ENCODE measurements at places on chromosomes 5 and 9.
A peak's percentile ranks its signal among the peaks of the same experiment; 100 is the strongest.

GRCh38 chr5:10468256-10468655 lies 26.6 kb downstream of the ROPN1L start:
- DNase-seq = no peak

GRCh38 chr9:37978983-37979382 lies 75.1 kb upstream of the SLC25A51 start:
- no peak for DNase-seq

GRCh38 chr9:113949571-113950078 lies 73.5 kb downstream of the ZNF618 start:
- no peak for DNase-seq

DNA sequence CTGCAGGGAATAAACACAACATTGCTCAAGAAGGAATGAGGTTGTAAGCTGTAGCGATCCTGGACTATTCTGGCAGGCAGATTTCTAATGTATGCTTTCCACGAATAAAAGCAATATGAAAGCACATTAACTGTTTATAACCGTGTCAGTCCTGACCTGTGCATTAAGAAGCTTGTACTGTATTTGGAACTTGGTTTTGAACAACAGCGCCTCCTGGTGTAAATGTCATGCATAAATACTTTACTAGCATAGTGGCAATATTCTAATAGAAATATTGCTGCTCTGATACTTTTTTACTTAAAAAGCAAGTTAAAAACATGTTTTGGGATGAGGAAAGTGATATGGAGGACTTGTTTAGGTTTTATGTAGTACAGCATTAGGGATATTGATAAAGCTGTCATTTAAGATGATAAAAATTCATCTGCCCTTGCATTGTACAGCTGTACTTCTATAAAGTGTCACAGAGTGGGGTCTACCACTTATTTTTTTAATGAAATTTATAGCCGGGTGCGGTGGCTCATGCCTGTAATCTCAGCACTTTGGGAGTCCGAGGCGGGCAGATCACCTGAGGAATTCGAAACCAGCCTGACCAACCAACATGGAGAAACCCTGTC lies 70.7 kb upstream of the GNE start:
- DNase-seq = peak; percentile 50

GRCh38 chr5:176693477-176693851 lies 46.2 kb downstream of the TSPAN17 start:
- DNase-seq = no peak

- no peak for DNase-seq
These were observed 60.8 kb downstream of the TTLL11 start for GRCh38 chr9:122032346-122032745.

DNA sequence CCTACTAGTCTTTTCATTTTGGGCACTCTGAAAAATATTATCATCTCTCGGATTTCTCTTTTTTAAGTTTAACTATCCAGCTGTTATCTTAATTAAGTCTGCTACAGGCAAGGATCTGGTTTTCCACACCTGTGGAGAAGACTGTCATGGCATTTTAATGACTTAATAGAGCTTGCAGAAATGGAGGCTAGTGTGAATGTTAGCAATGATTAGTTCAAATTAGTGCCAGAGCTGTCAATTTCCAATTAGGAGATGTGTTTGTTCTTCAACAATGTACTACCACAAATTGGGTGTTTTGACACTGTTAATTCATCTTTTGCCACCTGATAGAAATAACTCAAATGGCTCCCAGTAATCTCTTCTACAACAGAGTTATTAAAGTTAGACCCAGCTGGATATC lies 2023.0 kb upstream of the CDH9 start:
- no peak for DNase-seq

DNA sequence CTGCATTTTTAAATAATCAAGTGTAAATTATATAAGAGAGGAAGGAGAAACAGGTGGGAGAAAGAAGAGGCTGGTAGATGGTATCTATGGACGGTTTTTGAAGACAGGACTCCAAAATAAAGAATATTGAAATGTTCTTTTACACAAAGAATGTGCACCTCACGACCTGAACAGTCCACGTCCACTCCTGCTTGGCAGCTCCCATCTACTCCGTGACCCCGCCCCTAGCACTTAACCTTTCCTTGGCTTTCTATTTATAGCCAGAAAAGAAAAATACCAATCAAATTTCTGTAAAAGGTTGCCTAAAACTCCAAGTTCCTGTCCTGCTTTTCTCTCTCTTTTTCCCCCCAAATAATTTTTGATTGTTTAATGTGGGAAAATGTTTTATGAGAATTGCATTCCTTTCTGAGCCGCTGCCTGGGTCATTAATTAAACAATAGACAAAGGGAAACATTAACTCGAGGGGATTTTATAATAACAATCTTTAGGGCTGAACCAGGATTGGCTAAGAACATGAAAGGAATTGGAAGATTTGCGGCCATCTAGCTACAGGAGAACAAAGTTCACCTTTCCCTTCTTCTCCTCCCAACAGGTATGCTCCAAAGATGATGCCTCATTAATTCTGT lies 173.6 kb upstream of the MAP3K1 start:
- DNase-seq = no peak

DNA sequence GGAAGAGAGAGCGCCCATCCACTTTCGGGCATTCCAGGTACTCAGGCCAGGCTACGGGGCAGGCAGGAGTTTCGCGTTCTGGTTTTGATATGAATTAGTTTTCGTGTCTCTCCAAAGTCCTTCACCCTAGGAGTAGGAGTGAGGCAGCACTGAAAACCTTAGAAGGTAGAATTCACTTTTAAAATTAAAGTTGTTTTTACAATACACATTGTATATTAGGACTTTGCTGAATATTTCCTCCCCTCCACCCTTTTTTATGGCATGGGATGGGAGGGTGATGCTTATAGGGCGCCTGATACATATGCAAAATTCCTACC lies 747 bp downstream of the ITGA1 start:
- no peak for DNase-seq

DNA sequence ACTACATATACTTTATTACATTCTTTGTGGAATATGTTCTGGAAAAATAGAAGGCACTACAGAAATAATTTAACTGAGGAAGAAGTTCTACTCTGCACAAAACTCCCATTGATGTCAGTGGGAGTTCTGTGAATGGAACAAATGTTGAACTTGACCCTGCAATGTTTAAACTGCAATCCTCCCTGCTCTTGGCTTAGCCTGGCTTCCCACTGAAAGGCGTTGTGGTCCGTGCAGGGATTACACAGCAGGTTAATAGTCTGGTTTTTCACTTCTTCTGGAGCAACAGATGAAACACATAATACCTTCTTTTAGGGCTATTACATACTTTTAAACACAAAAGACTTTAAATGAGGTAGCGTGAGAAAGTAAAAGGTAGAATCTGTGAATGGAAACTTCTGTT lies 12.9 kb upstream of the ERBIN start:
- DNase-seq = no peak

DNA sequence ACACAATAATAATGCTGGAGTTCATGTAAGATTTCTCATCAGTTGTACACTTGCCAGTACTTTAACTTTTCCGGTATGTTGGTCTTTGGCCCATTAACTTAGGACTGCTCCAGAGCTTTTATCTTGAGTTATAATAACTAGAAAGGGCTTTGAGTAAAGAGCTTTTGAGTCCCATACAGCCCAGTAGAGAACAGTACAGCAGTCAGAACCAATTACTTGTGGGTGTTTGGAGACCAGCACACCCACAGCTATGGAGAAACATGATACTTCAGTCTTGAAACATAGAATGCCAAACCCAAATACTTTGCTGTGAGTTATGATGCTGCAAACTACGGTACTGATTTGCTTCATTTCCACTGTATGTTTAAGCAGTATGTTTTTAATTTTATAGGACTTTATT lies 374.3 kb downstream of the CCDC171 start:
- DNase-seq = no peak

DNA sequence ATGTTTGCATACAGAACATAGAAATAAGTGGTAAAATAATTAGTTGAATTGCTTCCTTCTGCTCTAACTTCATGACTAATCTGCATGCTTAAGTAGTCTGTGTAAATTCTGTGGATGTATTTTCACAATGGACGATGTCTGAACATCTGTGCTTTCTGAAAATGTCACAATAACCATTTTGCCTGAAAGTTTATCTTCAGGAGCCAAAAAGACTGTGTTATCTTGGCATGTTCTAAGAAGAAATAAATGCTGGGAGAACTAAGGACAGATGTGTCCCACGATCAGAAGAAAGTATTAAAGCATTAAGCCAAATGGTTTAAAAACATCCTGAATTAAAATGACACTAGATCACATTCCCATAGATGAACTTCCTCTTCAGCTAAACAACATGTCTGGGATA lies 397.6 kb downstream of the SPOCK1 start:
- DNase-seq = no peak

DNA sequence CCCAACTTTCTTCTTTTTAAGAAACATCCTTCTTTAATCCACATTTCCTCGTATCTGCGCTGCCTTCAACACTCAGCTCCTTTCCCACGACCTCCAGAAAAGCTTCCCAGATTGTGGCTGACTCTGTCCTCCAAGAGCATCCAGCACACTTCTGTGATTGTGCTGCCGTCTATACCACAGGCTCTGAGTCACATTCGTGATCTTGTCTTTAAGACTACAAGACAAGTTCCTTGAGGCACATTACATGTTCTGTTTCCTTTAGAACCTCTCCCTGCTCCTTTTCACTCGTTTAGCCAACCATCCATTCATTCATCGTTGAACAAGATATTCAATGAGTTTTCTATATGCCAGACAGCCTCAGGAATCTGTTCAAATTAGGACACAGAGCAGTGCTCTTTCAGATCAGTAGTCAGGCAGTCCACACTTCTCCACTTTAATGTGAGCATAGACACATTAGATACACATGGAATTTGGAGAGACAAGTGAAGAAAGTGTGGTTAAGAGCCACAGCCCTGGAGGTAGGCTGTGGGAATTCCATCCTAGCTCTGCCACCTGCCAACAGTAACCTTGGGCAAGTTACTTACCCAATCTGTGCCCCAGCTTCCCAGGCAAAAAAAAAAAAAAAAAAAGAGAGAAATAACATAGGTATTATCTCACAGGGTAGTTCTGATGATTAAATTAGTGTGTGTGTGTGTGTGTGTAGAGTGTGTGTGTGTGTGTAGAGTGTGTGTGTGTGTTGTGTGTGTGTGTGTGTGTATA lies 18.9 kb downstream of the WHRN start:
- no peak for DNase-seq

DNA sequence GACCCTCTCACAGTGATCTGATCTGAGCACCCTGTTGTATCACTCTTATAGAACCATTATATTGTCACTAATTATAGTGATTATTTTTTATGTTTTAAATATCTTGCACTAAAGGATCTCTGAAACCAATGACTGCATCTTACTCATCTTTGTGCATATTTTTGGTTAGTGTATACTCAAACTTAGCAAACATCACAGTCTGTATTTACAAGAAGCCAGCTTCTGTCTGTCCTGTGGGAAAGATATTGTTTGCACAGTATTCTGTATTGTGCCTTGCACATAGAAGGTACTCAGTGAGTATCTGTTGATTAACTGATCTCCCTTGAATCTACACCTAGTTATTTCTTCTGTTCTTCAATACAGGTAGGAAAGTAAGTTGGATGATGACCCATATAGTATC lies 131.5 kb downstream of the PAM start:
- no peak for DNase-seq

DNA sequence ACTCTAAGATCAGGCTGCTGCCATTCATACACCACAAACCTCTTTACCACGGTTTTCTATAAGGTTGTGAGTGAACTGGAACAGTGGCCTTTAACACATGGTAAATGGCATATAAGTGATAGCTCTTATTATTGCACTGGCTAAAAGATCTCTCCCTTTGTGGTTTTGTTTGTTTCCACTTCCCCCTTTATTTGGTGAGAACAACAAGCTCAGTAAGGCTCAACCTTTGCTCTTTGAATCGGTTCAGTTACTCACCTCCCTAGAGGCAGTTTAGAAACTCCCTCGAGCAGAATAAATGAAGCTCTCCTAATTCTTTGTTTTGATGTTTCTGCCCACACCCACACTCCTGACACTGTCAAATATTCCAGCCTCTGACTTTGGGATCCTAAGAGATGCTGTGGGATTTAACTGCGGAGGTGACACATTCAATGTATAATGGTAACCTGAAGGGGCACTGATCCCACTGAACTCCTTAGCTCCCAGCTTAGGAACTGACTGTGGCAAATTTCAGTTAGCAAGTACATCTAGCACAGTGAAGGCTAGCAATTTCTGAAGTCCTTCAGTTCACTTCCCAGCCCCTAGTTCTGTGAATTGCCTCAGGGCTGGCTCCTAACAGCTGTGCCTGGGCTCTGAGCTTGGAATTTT lies 22.5 kb upstream of the RAD23B start:
- no peak for DNase-seq

GRCh38 chr9:15693701-15694100 lies 140.9 kb downstream of the CCDC171 start:
- DNase-seq = no peak

- no peak for DNase-seq
These were observed 56.3 kb downstream of the USP20 start for GRCh38 chr9:129891569-129891968.

DNA sequence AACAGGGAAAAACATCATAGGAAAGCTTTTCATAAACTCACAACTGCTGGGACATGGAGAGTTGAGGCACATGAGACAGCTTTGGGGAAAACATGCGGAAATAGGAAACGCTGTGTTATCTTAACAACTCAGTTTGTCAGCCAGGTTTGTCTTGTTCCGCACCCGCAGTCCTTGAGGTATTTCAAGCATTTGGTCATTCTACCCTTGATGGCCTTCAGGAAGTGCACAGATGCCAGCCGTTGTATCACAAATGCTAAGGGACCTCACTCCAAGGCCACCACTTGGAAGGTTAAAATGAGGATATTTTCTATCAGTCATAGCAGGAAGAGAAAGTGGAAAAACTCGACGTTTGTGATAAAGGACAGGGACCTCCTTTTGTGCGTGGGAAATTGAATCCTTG lies 83.8 kb downstream of the TRIO start:
- no peak for DNase-seq

- no peak for DNase-seq
These were observed 8.9 kb upstream of the IL17B start for GRCh38 chr5:149387982-149388381.

GRCh38 chr9:93255994-93256877 lies 72.3 kb downstream of the WNK2 start:
- no peak for DNase-seq

GRCh38 chr9:92035146-92035545 lies 80.1 kb downstream of the SPTLC1 start:
- DNase-seq = no peak

DNA sequence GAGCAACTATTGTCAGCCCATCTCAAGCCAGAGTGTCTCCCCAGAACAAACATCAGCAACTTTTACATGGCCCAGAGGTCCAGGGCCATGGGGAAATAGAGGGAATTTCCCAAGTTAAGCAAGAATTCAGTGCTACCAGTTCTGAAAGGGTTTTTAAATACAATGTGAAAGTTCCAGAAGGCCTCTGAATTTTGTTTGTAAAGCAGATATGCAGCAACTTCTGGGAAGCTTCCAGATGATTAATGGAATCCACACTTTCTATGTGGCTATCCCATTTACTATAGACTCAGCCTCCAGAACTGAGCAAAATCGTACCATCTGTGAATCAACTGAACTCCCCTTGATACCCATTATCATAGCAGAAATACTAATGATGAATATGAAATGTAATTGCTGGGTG lies 93.8 kb downstream of the FEM1C start:
- no peak for DNase-seq
